CD4-positive, alpha-beta memory T cell (primary cell): ENCODE measurements at places on chromosomes 5 and 9. TPM values are rescaled to one million over a fixed set of nuclear protein-coding genes. Genes with fewer than 3 reads are reported as not detected.

DNA sequence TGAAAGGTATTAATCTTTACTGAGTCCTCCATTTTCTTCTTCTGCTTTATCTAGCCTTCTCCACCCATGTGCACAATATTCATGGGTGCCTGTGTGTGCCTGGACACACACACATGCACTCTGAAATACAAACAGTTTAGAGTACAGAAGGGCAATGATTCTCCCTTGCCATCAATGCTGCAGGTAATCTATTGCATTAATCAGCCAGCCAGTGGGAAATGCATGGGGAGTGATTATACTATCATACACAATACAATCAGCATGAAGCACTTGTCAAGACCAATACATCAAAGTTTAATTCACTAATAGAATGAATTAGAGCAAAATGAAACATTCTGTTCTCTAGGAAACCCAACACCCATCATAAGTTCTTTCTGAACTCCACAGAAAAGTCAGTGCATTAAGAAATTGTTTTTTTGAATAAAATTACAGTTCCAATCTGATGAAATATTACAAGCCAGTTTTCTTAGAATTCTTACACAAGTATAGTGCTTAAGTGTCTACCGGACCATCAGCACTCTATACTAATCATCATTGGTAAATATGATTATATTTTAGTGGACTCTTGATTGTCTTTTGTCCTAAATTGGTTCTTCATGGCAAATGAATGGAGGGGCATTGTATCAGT lies 172.2 kb downstream of the ZSWIM6 start:
- H3K4me3 ChIP-seq = no peak overlapping the region
- H3K27ac ChIP-seq = no peak overlapping the region
- DNase-seq = no peak

DNA sequence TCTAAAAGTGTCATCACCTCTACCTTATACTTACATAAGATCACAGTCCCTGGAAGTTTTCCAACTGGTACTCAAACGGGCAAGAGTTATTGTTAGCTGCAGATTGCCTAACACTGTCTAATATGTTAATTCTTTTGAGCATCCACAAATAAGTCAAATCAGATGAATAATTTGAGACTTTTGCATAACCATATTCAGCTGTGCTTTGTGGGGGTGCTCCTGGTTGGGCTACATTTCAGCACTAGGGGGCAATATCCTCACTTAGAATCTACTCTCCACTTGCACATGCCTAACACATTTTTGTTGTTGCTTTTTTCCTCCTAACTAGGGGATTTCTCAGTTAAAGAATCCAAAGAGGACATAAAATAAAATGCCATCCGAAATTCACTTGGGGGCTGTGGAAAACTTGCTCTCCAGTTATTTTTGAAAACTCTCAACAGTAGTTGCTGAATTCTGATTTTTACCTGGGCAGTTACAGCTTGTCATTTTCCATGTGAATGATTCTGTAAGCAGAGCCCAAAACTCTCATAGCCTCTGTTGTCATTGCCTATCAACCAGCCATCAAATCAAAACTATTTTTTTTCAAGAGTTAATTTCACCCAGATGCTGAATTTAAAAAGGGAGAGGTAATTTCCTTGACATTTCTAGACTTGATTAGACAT lies 71.5 kb downstream of the TRIM36 start:
- H3K36me3 ChIP-seq = no peaks in the 10 kb centered on the region
- H3K4me1 ChIP-seq = no peaks in the 10 kb centered on the region
- no peak for DNase-seq
- H3K4me3 ChIP-seq = no peak overlapping the region
- no peaks in the 10 kb centered on the region for H3K27me3 ChIP-seq
- H3K27ac ChIP-seq = no peak overlapping the region

- DNase-seq = no peak
- H3K27me3 ChIP-seq = no peaks in the 10 kb centered on the region
- H3K27ac ChIP-seq = no peak overlapping the region
- no peaks in the 10 kb centered on the region for H3K4me1 ChIP-seq
- no peak overlapping the region for H3K4me3 ChIP-seq
- no peaks in the 10 kb centered on the region for H3K36me3 ChIP-seq
Observed at GRCh38 chr5:62561896-62562295, 16.7 kb upstream of the LRRC70 start.

DNA sequence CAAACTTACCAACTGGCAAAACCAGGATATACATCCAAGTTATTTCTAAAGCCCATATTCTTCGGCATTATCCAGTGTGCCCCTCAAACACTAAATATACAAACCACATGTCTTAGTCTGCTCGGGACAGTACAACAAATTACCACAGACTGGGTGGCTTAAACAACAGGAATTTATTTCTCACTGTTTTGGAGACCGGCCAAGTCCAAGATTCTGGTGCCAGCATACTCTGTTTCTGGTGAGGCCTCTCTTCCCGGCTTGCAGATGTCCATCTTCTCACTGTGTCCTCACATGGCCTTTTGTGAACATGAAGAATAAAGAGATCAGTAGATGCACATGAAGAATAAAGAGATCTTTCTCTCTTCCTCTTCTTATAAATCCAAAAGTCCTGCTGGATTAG lies 12.9 kb upstream of the SLCO6A1 start:
- no peak overlapping the region for H3K27ac ChIP-seq
- DNase-seq = no peak
- no peaks in the 10 kb centered on the region for H3K27me3 ChIP-seq
- H3K4me3 ChIP-seq = no peak overlapping the region

DNA sequence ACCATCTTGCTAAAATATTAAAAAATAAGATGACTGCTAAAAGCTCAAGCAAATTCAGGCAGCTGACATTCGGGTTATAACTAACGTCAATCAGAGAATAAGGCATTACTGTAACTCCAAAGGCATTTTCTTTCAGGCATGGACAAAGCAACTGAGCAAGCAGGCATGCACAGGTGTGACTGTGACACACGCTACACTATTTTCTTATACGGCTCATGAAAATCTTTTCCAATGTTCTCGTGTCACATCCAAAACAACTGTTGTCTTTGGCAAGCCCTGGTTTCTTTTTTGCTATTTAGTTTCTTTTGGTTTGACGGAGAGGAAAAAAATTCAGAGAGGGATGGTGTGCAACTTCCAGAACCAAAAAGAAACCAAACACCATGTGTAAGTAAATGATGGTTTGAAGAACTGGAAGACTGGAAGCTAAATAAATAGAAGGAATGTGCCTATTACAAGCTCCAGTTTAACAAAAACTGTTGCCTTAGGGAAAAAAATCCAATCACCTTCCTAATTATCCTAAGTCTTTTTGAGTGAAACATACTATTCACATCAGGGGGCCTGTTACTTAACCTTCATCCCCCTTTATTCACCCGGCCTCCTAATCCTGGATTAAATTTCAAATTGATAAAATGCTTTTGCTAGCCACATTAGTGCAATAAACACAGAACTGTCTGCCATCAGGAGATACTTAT lies 277.6 kb downstream of the PSAT1 start:
- H3K4me3 ChIP-seq = no peak overlapping the region
- no peaks in the 10 kb centered on the region for H3K27me3 ChIP-seq
- no peaks in the 10 kb centered on the region for H3K4me1 ChIP-seq
- no peak overlapping the region for H3K27ac ChIP-seq

DNA sequence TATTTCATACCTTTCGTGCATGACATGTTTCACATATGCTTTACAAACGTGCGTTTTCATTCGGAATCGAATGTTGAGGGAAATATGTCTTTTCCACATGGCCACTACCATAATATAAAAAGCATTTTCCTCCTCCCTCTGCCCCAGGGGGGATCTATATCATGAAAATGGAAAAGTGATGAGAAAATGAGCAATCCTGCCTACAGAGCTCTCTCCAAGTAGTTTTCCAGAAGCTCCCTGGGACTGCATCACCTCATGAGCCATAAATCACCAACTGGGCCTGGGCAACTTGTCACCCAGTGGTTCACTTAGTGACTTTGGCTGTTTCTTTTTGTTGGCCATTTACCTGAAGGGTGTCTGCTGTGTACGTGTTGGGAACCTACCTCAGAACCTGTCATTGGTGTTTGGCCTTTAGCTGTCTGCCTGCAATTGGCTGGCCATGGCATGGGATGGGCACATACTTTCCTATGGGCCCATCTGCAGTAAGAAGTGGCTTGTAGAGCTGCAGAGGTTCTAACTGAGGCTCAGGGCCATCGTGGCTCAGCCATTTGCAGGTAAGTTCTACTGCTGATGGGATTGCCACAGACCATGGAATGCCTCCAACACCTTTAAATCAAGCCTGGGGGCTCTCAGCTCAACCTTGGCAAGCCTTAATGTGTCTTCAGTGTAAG lies 9.5 kb upstream of the TIFAB start:
- no peaks in the 10 kb centered on the region for H3K4me1 ChIP-seq
- DNase-seq = no peak
- peaks cover 4% of the 10 kb centered on the region for H3K27me3 ChIP-seq
- H3K36me3 ChIP-seq = no peaks in the 10 kb centered on the region
- H3K27ac ChIP-seq = no peak overlapping the region

GRCh38 chr9:120947222-120947621 lies 20.6 kb upstream of the TRAF1 start:
- no peaks in the 10 kb centered on the region for H3K27me3 ChIP-seq
- no peak overlapping the region for H3K4me3 ChIP-seq
- H3K36me3 ChIP-seq = no peaks in the 10 kb centered on the region
- no peaks in the 10 kb centered on the region for H3K4me1 ChIP-seq
- H3K27ac ChIP-seq = no peak overlapping the region

GRCh38 chr5:173720286-173720952 lies 104.0 kb upstream of the BOD1 start:
- H3K27me3 ChIP-seq = no peaks in the 10 kb centered on the region
- no peak for DNase-seq
- H3K4me3 ChIP-seq = no peak overlapping the region
- no peaks in the 10 kb centered on the region for H3K36me3 ChIP-seq
- H3K4me1 ChIP-seq = no peaks in the 10 kb centered on the region

DNA sequence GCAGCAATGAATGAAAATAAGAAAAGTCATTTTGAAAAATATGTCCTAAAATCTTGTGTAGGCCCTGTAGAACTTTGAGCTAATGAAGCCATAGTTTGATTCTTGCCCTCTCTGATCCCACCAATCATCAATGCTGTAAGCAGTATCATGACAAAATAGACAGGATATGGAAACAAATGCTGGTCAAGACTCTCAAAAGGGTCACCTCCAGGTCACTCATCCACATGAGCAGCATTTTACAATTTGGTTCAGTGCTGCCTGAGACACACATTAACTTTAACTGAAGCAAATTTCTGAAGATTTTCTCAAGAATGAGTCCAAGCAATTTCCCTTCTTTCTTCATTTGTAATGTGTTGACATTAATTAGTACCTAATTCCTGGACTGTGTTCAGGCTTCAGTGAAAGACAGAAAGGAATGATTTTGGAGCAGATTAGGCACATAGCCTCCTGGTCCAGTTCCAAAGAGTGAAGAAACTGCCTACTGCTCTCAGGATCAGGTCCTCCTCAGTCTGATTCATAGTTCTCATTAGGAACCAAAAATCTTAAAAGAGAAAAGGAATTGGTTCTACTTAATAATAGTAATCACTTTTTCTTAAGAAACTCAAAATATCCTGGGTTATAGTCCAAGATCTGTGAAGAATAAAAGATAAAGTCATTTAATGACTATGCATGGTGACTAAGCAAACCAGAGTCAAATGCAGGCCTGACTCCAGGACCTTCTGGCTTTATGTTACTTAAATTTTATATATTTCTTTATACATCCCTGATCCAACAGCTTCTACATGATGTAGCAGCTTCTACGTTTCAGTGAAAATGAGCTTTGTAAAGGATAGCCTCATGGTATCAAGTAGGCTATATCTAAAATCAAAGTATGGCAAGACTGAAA lies 192.1 kb upstream of the RGMB start:
- no peaks in the 10 kb centered on the region for H3K4me1 ChIP-seq
- H3K36me3 ChIP-seq = no peaks in the 10 kb centered on the region
- no peaks in the 10 kb centered on the region for H3K27me3 ChIP-seq
- no peak for DNase-seq
- H3K4me3 ChIP-seq = no peak overlapping the region

C5orf58 gene
- total RNA-seq = not detected

GABRA1 gene
- not detected for total RNA-seq

MAST4 gene
- 25.6 TPM for total RNA-seq

HTR1A gene
- not detected for total RNA-seq

SPINK6 gene
- total RNA-seq = not detected

GKAP1 gene
- total RNA-seq = 13.1 TPM

PPWD1 gene
- 104 TPM for total RNA-seq

SLC4A9 gene
- total RNA-seq = not detected

GALNT12 gene
- 11.1 TPM for total RNA-seq

SMIM32 gene
- total RNA-seq = not detected

HAUS6 gene
- total RNA-seq = 20.9 TPM

F2RL1 gene
- 5.5 TPM for total RNA-seq
